Fibroblast of skin of left quadriceps (primary cell): ENCODE measurements at places on chromosomes 1 and 21.

GRCh38 chr1:149899460-149900284, at the start of gene BOLA1:
TSS of gene BOLA1 (plus strand) at chr1:149899568. CDS start at chr1:149900060, 492 bp downstream.
- DNase-seq, result peak; percentile 76

GRCh38 chr1:228009828-228010775, 3.3 kb downstream of the WNT3A start:
- no peak for DNase-seq

GRCh38 chr1:234676103-234676594, 66.2 kb upstream of the IRF2BP2 start:
- peak; percentile 57 for DNase-seq

- no peak for DNase-seq
These were observed 54.7 kb downstream of the VPS13D start for GRCh38 chr1:12284486-12284885.

GRCh38 chr1:196481616-196482015, 126.6 kb downstream of the KCNT2 start:
- DNase-seq, result no peak

GRCh38 chr21:33071770-33072306, 1.9 kb downstream of the OLIG1 start:
- no peak for DNase-seq

GRCh38 chr21:28916150-28916893, 76.4 kb downstream of the LTN1 start:
- DNase-seq, result no peak

DNA sequence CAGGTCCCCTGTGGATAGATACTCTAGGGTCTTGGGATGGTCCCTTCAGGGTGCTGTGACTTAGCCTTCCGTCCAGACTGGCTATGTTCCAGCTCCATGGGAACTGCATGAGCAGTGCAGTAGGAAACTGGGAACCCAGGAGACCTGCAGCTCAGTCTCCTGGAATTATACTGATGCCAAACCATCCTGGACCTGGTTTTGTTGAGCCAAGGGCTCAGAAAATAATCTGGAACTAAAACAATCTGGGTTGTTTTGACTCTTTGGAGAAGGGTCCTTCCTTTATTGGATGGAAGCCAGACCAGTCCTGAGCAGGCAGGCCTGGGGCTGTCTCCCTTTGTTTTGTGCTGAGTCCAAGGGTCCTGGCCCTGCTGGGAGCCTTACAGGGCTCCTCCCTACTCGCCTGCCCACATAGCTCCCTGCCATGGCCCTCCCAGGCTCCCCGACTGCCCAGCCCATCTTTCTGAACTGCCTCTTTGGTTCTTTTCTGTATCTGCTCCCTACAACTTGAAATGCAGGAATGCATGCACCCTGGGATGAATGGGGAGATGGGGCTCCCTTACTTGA, 1.2 kb downstream of the IPO13 start:
- no peak for DNase-seq

GRCh38 chr21:38938343-38938742, 132.6 kb downstream of the ETS2 start:
- DNase-seq, result peak; percentile 18

- no peak for DNase-seq
These were observed 6.3 kb downstream of the APP start for GRCh38 chr21:26164311-26164710.

- no peak for DNase-seq
These were observed 19.2 kb downstream of the CNIH3 start for GRCh38 chr1:224635356-224635755.

DNA sequence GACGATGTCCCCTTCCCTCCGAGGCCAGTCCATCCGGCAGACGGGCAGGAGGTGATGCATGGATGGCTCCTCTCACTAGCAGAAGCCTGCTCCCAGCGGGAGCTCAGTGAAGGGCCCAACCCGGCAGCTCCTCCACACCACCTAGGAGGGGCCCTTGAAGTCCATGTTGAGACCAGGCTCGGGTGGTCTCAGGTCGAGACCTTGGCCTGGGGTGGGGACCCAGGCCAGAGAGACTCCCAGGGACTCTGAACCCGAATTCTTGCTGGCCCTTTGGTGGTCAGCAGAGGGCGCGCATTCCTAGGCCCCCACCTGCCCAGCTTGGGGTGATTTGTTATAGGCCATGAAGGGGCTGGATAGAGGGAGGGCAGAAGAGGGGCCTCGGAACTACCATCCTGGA, 642 bp upstream of the NT5C1A start:
- DNase-seq, result no peak

DNA sequence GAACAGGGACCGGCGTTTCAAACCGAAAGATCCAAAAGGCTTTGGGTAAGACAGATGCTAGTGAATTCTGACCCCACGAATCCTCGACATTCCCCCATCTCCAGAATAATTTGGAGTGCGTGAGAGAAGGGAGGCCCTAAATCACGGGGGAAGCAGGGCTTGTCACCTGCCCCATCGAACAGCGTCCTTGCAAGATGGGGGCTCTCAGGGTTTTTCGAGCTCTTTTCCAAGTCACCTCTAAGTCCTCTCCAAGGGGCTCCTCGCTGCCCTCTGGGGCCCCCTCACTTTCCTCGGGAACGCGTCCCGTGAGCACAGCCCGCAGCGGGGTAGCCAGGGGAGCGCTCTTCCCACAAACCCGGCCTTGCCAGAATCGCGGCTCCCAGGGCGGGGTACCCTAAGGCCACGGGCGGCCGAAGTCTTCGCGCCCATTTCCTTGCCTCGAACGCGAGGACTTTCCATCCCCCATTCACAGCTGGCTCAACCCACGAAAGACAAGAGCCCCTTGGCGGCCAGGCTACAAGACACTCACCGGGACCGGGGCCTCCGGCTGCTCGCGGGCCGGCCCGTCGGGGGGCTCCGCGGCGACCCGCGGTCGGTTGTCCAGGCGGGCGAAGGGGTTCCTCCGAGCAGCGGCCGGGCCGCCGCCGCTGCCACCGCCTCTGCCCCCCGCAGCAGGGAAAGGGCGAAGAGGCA, 546 bp downstream of the DONSON start:
- no peak for DNase-seq

GRCh38 chr1:32066489-32066873, 6.3 kb upstream of the TMEM39B start:
- no peak for DNase-seq

DNA sequence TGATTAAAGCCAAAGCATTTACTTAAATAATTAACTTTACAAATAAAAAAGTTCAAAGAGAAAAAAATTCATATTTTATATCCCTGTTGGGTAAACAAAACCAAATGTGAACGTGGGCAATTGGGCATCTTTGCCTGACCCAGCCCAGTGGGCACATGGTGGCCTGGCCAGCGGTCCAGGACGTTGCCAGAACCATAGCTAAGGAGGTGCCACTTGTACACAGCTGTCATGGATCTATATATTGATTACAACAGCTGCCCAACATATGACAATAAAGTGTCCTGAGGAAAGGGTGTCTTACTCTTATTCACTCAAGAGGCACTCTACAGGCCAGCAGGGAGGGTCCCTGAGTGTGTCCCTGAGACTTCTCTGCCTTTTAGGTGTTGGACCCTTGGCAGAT, 78.5 kb downstream of the BCAR3 start:
- DNase-seq, result no peak

- DNase-seq, result no peak
These were observed 37.8 kb upstream of the VAMP3 start for GRCh38 chr1:7733276-7733675.

DNA sequence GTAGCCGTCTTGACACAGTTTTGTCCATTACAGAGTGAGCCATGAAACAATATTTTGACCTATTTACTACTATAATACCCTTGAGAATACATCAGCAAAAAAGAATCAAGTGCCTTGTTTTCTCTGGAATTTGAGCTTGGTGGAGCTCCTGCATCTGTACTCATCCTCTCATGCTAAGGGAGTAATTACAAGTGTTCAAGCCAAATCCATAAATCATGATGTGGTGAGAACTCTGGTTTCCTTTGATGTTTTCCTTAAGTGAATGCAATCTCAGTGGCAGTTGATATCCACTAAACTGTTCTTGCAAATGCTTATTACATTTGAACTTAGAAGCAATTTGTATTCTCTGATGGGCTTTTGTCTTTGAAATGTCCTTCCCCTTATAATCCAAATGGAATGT, 824.6 kb upstream of the TMPRSS15 start:
- no peak for DNase-seq

- DNase-seq, result no peak
These were observed 74.9 kb downstream of the WLS start for GRCh38 chr1:68157416-68157815.

DNA sequence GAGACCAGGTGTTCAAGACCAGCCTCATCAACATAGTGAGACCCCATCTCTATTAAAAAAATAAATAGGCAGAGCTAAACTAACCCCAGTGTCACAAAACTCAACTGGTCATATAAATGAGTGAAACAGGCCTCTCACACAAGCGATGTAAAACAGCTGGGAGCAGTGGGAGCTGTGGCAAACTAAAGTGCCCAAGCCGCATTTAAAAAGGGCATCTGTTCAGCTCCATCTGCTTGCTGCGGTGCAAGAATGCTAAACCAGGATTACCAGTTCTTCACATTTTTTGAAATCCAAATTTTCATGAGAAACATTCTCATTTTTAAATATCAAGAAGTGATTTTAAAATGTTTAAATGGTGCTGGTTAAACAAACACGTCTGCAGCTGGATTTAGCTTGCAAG, 50.0 kb upstream of the WNT2B start:
- DNase-seq, result no peak

DNA sequence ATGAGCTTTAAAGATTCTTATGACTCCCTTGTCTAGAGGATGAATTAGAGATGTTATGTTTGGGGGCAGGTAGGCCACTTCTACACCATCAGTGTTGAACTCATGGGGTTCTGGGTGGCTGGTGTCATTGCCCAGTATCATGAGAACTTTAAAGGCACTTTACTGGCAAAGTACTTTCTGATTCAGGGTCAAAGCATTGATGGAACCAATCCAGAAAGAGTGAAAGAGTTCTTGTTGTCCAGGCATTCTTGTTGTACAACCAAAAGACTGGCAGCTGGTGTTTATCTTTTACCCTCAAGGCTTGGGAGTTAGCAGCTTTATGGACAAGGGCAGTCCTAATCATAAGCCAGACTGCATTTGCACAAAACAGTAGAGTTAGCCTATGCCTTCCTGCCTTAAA, 673.0 kb downstream of the USP25 start:
- no peak for DNase-seq

GRCh38 chr1:55612988-55613387, 397.8 kb upstream of the USP24 start:
- DNase-seq, result peak; percentile 59

DNA sequence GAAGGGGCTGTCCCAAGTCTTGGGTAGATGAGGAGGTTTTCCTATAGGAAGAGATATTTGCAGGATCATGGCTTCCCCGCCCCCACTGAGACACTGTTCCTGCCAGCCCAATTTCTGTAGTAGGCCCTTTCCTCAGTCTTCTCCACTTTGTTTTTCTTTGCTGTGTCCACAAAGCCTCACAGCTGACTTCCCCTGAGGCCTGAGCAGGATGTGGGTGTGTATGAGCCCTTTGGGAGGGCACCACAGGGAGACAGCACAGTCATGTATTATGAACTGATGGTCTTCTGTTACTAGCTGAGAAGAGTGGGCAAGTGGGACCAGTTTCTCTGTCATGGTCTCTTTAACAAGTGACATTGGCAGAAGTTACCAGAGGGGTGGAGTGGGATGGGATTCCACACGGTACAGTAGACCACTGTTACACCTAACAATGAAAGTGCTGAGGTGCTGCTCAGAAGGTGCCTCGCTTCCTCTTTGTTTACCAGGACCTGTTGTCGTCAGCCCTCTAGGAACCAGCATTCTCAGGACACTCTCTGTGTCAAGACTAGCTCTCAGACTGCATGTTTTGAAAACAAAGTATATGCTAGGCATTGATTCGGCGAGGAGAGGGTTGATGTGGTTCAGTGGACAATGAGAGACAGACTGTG, 253.8 kb upstream of the HOOK1 start:
- DNase-seq, result no peak

GRCh38 chr1:222792744-222793143, 22.1 kb upstream of the DISP1 start:
- peak; percentile 7 for DNase-seq

- DNase-seq, result no peak
These were observed 54.0 kb downstream of the OLFML3 start for GRCh38 chr1:114033216-114033706.

GRCh38 chr1:202979459-202979858, 12.4 kb upstream of the CYB5R1 start:
- DNase-seq, result no peak
